Activated naive CD4-positive, alpha-beta T cell treated with anti-CD3 and anti-CD28 coated beads, Interleukin-2, amount 50 U/mL, for 72 hours (primary cell): ENCODE measurements at places on chromosomes 5 and 9.

GRCh38 chr5:78467140-78467539, 106.7 kb downstream of the SCAMP1 start:
- no peak for DNase-seq

GRCh38 chr5:95241-95980, 3.4 kb downstream of the PLEKHG4B start:
- DNase-seq: no peak

DNA sequence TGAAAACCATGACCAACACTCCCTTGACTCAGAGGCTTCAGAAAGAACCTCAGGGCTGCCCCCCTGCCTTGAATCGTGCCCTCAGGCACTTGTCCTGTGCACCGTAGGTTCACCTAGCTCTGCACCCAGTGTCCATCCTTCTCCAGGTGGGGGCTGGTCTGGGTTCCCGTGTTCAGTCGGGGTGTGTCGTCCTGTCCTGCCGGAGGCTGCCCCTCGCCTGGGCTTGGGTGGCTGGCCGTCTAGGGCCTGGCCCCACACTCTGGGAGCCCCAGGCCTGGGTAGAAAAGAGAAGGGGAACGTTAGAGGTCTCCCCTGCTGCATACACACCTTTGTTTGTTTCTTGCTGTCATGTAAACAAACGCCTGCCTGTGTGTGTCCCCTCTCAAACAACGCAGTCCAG, 29.3 kb downstream of the CATSPER3 start:
- no peak for DNase-seq

GRCh38 chr5:77309140-77309539, 98.7 kb downstream of the PDE8B start:
- DNase-seq: no peak

GRCh38 chr5:151258201-151258611, 5.2 kb downstream of the GM2A start:
- DNase-seq: no peak

- peak; percentile 97 for DNase-seq
Observed at GRCh38 chr9:92716557-92716956, 46.6 kb upstream of the IPPK start.

GRCh38 chr9:74556685-74557084, 59.5 kb downstream of the RORB start:
- no peak for DNase-seq
